CD4-positive, alpha-beta T cell treated with Interleukin-6 at 100 ng/mL for 8 hours (primary cell): ENCODE measurements at places on chromosomes 1 and 21.

DNA sequence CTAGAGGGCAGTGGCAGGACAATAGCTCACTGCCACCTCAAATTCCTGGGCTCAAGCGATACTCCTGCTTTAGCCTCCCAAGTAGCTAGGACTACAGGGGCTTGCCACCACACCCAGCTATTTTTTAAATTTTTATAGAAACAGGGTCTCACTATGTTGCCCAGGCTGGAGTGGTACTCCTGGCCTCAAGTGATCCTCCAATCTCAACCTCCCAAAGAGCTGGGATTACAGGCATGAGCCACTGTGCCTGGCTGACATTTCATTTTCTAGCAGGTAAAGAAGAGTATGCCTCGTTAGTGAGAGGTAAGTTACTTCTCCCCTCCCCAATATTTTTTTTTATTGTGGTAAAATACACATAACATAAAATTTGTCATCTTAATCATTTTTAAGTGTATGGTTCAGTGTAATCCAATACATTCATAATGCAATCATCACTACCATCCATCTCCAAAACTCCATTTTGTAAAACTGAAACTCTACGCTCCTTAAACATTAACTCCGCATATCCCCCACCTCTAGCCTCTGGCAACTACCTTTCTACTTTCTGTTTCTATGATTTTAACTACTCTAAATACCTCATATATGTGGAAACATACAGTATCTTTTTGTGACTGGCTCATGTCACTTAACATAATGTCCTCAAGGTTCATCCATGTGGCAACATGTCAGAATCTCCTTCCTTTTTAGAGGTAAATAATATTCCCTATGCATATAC is 22.4 kb downstream of the ZZZ3 start:
- no peak for DNase-seq

DNA sequence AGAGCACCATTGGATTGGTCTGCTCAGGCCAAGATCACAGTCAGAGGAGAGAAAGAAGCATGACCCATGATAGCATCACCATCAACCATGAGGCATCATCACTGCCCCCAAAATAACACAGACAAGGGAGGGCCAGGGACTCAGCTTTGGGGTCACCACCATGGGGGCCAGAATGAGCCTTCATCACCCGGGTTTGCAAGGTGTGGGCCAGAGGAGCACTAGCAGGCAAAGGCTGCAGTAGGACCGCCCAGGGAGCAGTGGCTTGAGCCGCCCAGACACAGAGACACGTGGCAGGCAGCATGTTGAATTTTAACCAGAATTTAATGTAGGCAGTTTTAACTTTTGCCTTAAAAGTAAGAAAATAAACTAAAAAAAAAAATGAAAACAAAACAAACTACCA is 53.7 kb upstream of the TMPRSS2 start:
- DNase-seq, result no peak

DNA sequence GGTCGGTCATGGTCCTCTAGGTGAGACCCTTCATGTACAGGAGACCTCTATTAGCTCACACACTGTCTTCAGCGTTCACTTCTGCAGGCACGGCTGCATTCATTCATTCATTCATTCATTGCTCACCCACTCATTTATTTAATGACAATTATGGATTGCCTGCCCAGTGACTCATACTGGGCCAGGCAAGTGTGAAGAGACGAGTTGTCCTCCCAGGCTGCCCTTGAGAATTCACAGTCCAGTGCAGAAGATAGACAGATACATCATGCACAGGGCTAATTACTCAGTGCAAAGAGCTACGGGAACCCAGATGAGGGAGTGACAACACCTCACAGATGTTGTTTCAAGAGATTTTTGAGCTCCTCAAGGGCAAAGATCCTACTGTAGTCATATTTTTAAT is 248.4 kb downstream of the TNR start:
- no peak for DNase-seq

DNA sequence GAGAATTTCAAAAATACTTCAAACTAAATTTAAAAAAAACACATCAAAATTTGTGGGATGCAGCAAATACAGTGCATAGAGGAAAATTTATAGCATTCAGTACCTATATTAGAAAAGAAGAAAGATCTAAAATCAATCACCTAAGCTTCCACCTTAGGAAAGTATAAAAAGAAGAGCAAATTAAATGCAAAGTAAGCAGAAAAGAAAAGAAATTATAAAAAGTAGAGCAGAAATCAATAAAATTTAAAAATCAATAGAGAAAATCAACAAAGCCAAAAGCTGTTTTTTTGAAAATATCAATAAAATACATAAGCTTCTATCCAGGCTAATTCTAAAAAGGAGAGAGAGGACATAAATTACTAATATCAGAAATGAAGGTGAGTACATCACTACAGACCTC is 255.4 kb downstream of the KCNH1 start:
- DNase-seq, result no peak

DNA sequence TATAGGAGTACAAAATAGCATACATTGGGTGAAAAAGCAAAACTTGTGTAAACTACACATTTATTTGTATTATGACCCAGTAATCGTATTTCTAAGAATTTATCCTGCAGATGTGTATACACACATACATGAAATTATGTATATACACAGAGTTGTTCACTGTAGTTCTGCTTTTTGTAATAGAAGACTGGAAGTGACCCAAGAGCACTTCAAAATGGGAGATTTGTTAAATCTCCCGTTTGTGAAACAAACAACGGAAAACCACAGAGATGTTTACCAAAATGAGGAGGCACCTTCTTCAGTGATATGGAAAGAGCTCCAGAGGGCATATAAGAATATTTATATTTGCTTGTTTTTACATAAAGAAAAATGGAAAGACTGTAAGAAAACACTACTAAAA is 18.0 kb upstream of the MNDA start:
- DNase-seq, result no peak
